ENCODE measurements at places on chromosomes 2 and 18.

GRCh38 chr18:24988253-24988840 is 363.6 kb downstream of the ZNF521 start:
- DNase-seq = no peak

GRCh38 chr18:9927392-9928063 is 13.7 kb downstream of the VAPA start:
- DNase-seq = no peak

GRCh38 chr2:234279637-234280036 is 217.2 kb downstream of the ARL4C start:
- no peak for DNase-seq

DNA sequence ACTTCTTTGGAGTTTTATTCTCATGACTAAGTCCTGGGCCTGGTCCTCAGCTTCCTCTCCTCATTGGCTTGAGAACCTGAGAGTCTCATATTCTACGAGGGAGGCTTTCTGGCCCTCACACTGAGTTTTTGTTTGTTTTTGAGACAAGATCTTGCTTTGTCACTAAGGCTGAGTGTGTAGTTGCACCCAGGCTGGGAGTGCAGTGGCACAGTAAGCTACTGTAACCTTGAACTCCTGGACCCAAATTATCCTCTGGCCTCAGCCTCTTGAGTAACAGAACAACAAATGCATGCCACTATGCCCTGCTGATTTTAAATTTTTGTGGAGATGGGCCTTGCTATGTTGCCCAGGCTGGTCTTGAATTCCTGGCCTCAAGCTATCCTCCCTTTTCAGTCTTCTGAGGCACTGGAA is 22.6 kb downstream of the PRKRA start:
- DNase-seq = no peak

DNA sequence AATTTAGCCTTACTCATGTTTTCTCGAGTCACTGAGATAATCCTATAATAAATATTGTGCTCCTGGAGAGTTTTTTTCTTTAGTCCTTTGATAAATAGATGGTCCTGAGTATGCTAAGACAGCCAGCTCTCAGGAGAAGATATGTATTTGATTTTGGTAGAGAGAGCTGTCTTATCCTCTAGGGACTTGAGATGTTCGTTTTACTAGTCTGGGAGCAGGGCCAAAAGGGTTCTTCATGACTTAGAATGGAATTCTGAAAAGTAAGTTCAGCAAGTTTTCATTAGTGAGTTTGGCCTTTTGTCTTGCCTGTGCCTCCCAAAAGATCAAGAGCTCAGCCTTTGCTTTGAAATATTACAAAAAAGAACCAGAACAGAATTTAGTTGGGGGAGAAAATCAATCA is 246.7 kb downstream of the BABAM2 start:
- no peak for DNase-seq

GRCh38 chr2:138742441-138743057 is 37.6 kb downstream of the NXPH2 start:
- no peak for DNase-seq

DNA sequence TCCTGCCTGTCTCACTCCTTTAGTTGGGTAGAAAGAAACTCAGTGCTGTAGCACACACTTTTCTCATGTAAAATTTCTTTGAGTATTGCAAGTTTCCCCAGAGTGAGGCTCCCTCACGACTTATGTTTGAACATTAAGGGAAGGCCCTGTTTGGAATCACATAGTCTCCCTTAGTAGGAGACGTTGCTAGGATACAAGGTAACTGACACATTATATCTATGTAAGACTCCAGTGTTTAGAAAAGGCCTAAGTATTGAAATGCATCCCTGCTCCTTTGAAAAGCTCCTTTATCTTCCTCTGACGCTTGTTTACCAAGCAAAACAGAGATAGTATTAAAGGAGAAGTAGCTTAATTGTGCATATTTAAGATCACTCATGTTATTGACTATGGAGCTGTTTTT is 248.2 kb downstream of the PHLPP1 start:
- no peak for DNase-seq

DNA sequence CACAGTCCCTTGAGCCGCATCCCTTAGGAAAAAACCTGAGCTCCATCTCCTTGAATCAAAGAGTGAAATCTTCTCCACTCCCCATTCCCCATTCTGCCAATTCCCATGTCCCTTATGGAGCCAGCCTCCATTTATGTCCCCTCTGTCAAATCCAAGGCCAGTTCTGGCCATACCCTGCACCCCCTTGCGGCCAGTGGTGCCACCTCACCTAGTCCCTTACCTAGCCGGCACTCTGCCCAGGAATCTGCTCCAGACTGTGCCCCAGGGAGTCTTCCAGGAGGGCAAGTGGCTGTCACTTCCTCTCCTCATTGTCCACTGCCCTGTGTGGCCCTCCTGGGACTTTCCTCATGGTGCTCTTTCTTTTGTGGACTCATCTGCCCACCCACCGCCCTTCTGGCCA is 195.4 kb upstream of the RMP24 start:
- DNase-seq = no peak

DNA sequence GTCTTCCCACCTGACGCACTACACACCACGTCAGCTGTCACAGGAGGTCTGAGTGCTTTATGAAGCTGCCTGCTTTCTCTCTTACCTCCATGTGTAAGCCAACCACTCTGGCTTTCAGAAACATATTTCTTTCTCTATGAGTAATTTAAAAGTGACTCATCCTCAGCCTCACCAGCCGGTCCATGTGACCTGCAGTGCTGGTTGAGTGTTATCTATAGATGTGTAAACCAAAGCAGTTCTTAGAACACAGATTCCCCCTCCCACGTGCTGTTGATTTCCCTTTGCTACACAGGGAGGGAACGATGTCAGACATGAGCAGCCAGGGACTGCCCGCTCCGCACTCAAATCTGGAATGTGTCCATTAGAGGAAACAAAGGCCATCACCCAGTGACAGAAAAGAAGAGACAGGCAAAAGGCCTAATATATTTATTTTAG is 157.8 kb downstream of the BCL2 start:
- no peak for DNase-seq

- no peak for DNase-seq
Observed at GRCh38 chr18:68262690-68263294, 452.1 kb downstream of the TMX3 start.

- DNase-seq = no peak
Observed at GRCh38 chr2:42930025-42930581, 137.7 kb upstream of the HAAO start.

- no peak for DNase-seq
Observed at GRCh38 chr2:9744256-9745004, 98.8 kb upstream of the TAF1B start.

- DNase-seq = no peak
Observed at GRCh38 chr2:201839727-201840126, 33.4 kb downstream of the CDK15 start.

DNA sequence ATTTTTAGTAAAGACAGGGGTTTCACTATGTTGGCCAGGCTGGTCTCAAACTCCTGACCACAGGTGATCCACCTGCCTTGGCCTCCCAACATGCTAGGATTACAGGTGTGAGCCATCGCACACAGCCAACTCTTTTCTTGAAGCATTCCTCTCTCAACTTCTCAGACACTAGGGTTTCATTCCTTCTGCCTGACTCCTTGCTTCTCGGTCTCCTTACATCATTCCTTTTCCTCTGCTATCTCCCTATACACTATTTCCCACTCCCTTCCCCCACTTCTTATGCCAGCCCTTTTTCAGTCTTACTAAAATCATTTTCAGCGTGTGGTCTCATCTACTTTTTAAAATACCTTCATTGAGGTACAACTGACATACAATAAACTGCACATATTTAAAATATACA is 6.1 kb downstream of the SOS1 start:
- DNase-seq = no peak

GRCh38 chr2:118013221-118013723 is 598 bp downstream of the CCDC93 start:
- DNase-seq = peak; percentile 54

GRCh38 chr18:57982372-57983021 is 61.5 kb upstream of the NEDD4L start:
- DNase-seq = no peak

DNA sequence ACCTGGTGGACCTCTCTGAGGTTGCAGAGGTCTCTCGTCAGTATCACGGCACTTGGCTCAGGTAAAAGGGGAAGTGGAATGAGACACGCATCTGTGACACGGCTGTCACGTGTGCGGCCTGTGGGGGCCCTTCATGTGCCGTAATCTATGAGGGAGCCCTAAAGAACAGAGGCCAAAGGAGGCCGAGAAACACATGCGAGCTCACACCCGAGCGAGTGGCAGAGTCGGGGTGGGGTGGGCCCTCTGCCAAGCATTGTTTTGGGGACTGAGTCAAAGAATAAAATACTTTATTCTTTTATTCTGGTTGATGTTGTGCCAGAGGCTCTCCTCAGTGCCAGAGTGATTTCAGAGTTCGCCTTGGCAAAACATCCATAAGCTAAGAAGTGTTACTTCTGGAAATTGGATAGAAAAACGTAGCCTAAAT is 43.3 kb downstream of the PLB1 start:
- DNase-seq = no peak

- DNase-seq = no peak
Observed at GRCh38 chr2:239502430-239503186, 101.8 kb upstream of the HDAC4 start.

DNA sequence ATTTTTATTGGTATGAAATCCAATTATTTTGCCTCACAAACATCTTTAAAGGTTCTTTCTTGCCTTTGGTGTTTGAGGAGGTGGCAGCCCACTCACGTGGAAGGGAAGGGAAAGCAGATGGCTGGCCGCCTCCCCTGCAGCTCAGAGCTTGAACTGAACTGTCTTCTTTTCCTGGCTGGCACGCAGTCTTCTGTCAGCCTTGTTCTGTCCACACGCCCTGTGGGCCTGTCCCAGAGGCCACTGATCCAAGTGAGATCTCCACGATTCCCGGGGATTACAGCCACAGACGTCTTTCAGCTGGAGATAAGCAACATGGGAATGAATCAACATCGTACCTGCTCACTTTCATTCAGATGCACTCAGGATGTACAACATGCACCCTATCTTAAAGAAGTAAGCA is 73.3 kb downstream of the TMEM18 start:
- no peak for DNase-seq

GRCh38 chr2:174551697-174552096 is 45.9 kb downstream of the WIPF1 start:
- no peak for DNase-seq

DNA sequence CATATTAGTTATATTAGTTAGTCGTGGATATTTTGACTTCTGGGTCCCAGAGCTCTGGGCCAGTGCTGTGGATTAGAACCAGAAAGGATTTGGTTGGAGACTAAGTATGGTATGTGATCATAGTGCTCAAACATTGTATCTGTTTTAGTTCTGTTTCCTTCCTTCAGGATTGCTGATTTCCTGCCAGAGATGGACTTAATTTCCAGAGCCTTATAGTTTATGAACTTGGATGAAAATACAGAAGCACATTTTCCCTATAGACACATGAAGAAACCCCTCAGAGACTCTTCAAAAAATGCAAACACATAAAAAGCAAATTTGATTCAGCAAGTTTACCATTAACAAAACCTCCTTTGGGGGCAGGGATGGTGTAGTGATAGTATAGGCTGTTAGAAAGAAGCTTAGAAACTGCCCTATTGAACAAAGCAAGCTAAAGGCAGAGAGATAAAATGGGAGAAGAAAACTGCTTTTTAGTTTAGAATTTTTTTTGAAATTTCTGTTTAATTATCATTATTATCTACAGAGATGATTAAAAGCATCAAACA is 88.7 kb upstream of the EFEMP1 start:
- DNase-seq = no peak

DNA sequence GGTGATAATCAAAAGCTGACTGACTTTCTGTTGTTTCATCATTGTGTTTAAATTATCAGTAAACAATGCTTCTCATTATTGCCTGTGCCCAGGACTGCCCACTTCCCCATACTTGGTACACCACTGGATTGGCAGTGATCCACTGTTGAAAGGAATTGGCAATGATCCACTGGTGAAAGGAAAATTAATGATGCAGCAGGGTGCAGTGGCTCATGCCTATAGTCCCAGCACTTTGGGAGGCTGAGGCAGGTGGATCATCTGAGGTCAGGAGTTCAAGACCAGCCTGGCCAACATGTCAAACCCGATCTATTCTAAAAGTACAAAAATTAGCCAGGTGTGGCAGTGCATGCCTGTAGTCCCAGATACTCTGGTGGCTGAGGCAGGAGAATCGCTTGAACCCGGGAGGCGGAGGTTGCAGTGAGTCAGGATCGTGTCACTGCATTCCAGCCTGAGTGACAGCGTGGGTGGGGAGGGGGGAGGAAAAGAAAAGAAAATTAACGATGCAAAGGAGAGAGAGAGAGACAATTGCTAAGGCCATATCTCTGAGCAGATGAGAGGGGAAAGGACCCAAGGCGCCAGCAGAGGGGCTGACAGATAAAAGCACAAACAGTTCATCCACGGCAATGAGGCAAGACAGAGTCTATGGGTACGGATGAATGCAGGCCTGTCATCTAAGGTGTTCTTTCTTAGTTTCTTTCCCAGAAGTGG is 10.2 kb upstream of the GTF2A1L start:
- DNase-seq = no peak

DNA sequence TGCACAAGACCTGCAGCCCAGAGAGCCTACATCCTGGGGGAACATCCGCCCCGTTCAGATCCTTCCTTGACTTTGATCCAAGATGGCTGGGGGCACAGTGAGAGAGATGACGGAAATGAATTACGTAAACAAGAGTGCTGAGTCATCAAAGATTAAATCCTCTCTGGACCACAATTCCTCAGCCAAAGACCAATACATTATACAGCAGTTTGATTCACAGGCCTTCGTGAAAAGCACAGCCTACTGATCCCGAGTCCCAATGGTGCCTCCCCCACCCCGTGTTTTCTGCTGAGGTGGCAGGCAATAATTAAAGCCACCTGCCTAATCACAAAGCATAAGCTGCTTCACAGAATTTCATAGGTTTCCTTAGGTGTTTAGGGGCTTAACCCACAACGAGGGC is 43.0 kb downstream of the MYO5B start:
- no peak for DNase-seq

- no peak for DNase-seq
Observed at GRCh38 chr2:232871835-232872736, 2.0 kb downstream of the SNORC start.

- no peak for DNase-seq
Observed at GRCh38 chr2:71781695-71782228, 328.4 kb downstream of the DYSF start.

GRCh38 chr2:240928476-240929363 is 22.6 kb downstream of the CROCC2 start:
- DNase-seq = peak; percentile 4

GRCh38 chr2:63870679-63871078 is 29.0 kb downstream of the UGP2 start:
- DNase-seq = no peak

DNA sequence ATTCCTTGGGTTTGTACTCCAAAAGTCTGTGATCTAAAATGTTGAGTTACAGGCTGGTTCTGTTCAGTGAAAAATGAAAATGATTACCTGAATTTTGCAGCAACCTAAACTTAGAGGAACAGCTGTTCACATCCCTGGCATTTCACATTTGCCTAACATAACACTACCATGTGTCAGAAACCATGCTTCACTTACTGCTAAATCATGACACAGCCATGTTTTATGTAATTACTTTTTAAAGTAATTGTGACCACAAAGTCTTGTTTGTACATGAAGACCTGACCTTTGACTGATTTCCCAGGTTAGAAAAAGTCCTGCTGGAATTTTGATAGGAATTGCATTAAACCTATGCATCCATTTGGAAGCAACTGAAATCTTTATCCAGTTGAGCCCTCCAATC is 79.1 kb downstream of the FAM168B start:
- no peak for DNase-seq

Measured in endothelial cell (in vitro differentiated cells).